Inflammatory macrophage (primary cell): ENCODE measurements at places on chromosomes 16 and 17.
A peak's percentile ranks its signal among the peaks of the same experiment; 100 is the strongest.

- DNase-seq, result no peak
Measured at GRCh38 chr17:37338847-37339246, 36.9 kb upstream of the C17orf78 start.

DNA sequence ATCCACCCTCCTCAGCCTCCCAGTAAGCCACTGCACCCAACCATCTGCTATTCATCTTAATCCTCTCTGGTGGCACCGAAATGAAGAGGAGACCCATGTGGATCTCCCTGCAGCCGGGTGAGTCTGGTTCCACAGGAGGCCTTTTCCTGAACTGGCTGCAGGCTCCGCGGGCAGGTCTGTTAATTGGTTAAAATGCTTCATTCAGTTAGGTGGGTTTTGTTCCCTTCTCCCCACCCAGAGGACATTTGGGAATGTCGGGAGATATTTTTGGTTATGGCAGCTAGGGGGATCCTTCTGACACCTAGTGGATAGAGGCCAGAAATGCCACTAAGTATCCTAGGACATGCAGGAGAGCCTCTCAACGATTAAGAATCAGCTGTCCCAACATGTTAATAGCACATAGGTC lies 16.7 kb downstream of the C16orf54 start:
- peak; percentile 48 for DNase-seq

- DNase-seq, result no peak
Measured at GRCh38 chr17:49944273-49944870, 24.6 kb upstream of the DLX4 start.

- DNase-seq, result no peak
Measured at GRCh38 chr17:65684631-65685030, 123.2 kb upstream of the AXIN2 start.

DNA sequence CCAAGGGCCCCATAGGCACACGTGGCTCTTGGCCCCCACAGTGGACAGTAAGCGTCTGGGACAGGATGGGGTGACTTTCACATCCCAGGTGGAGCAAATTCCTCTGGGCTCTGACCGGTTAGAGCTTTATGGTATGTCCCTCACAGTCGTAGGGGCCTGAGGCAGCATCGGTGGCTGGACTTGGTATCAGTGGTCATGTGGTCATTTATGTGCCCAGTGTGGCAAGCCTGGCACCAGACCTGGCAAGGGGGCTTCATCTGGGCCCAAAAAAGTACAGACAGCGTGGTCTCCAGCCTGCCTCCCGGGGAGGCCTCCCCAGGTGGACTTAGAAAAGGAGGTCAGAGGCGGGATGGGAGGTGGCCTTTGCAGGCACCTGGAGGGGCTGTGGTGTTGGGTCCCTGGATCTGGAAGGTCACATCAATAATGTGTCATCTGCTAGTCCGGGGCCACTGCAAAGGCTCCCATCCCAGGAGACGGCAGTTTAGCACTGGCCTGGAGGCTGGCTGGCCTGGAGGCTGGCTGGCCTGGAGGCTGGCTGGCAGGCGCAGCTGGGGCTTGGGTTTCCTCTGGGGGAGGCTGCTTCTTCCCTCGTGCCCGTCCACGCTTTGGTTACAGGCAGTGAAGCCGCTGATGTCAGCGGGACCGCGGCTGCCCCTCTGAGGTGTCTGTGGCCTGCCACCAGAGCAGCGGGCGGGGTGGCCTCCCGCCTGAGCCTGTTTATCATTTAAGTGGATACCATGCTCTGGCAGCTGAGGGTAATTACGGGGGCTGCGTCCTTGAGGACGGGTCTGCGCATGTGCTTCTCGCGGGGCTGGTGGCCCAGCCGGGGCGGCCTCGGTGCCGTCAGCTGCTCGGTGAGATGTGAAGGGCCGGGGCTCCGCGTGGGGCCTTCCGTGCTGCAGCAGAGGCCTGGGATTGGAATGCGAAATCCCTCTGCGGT lies 20.7 kb upstream of the CBX4 start:
- no peak for DNase-seq

DNA sequence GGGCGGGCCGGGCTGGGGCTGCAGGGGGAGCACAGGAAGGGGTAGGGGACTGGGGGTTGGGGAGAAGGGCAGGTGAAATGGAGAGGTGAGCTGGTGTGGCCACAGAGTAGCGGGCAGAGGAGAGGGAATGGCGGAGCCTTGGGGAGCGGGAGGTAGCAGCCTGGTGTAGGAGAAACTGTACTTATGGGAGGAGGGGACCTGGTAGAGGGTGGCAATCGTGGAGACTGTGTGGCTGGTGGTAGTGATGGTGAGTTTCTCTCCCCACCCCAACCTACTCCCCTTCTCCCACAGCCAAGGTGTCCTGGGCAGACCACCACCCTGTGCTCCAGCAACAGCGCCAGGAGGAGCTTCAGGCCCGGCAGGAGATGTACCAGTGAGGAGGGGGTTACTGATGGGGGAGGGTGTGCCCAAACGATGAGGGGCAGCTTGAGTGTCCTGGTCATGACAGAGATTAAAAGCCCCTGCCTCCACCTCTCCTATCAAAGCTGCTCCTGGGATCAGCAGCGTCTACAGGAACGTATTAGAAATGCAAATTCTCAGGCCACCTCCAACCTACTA lies 831 bp downstream of the ALOX15B start:
- DNase-seq, result no peak

DNA sequence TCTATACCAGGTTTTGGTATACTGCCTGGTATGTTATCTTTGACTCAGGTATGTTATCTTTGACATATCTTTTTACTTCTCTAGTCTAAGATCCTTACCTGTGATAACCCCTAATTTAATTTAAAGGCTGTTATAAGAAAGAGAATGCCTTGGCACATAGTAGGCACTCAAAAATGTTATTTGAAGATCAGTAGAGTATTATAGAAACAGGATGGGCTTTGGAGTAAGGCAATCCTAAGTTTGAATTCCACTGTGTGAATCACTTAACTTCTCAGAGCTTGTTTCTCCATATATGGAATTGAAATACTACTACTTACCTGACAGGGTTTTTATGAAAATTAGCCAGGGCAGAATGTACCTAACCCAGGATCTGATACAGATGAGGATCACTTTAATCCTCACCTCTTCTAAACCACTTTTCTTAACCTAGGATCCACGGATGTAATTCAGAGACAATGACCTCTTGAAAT lies 1.2 kb downstream of the BRIP1 start:
- no peak for DNase-seq

DNA sequence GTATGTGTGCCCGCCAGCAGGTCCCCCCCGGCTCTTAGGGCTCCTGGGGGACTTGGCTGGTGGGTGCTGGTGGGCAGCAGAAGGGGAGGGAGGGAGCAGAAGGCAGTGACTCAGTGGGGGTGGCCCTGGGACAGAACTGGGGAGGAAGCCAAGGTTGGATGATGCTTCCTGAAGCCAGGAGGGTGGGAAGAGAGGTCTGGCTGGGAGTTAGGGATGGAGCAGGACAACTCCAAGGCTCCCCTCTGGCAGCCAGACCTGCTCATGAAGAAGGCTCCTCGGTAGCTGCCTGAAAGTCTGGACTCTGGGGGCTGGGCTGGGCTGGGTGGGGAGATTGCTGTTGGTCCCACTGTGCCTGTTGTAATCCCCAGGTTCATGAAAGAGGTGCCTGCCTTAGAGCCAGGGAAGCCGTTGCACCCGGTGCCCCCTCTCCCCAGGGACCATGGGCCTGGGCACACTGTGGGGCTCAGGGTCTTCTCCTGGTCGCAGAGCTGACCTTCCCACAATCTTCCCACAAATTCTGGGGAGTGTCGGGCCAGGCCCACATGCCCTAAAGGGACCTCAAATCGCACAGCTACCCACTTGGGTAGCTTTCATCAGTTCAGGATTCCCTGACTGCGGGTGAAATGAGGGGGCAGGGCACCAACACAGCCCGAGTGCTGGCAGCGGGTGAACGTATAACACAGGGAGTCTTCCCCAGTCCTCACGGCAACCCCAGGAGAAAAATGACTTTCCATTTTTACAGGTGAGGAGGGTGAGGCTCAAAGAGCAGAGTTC lies 1.1 kb upstream of the PLEKHG4 start:
- no peak for DNase-seq

- peak; percentile 60 for DNase-seq
Measured at GRCh38 chr16:81204798-81205680, 33.5 kb upstream of the BCO1 start.

DNA sequence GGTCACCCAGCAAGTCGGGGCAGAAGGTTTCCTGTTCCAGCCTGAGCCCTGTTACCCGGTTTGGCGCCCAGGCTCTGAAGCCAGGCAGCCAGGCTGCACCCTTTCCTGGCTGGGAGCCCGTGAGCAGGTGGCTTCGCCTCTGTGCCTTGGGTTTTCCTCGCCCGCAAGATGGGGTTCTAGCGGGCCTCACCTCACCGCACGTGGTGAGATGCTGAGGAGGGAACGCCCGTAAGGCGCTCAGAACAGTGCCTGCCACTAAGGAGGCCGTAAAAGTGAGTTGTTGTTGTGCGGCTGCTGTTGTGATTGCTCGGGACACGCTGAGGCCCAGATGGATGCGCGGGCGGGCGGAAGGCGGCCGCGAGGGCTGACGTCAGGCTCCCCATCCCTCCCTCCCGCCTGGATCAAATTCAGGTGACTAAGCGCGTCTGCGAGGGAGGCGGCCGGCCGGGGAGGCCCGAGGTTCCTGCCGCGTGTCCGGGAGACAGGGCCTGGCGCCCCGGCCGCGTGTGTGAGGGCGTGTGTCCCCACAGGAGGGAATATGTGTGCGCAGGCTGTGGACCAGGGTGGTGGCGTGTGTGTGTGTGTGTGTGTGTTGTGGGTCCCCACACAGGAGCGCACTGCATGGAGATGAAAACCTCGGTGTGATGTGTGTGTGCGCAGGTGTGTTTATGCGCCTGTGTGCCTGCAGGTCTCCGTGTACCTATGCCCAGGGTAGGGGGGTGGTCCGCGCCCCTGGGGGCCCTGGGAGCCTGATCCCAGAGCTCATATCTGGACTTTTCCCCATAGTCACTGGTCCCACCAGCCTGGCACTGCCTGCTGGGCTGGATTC lies 4.3 kb downstream of the CAMKK1 start:
- peak; percentile 25 for DNase-seq

DNA sequence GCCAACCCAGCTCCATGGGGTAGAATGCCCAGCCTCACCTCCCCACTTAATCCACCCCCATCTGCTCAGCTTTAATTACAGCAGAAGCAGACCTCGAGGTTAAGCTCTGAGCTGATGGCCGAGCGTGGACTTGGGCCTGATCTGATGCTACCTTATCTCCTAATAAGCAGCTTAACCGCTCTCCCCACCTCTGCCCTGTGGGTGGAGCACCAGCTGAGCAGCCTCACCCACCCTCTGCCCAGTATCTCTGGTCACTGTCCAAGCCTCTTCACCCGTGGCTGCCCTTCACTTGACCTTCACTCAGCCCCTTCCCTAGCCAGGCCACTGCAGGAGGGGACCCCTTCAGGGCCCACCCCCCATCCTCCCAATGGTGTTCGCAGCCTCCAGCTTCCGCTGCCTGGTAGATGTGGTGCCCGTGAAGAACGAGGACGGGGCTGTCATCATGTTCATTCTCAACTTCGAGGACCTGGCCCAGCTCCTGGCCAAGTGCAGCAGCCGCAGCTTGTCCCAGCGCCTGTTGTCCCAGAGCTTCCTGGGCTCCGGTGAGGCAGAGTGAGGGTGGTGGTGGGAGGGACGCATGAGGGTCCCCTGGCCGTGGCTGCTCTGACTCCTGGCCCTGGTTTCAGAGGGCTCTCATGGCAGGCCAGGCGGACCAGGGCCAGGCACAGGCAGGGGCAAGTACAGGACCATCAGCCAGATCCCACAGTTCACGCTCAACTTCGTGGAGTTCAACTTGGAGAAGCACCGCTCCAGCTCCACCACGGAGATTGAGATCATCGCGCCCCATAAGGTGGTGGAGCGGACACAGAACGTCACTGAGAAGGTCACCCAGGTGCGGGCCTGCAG lies 6.8 kb downstream of the KCNH6 start:
- no peak for DNase-seq

- no peak for DNase-seq
Measured at GRCh38 chr17:20072692-20072992, 63.5 kb downstream of the SPECC1 start.

DNA sequence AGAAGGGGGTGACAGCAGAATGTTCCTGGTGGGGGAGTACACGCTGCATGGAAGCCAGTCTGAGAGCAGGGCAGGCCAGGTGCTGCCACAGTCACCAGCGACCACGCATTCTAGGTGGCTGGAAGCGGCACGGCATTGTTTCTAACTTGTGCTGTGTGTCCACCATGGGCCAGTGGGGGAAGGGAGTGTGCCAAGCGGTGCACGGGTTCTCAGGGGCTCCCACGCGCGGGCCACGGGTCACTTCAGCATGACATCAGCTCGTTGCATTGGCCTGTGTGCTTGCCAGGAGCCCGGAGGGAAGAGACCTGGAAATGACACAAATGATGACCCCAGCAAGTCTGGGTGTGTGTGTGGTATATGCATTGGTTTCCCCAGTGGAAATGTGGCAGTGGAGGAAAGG lies 164.9 kb upstream of the PLCG2 start:
- DNase-seq, result no peak

- DNase-seq, result peak; percentile 69
Measured at GRCh38 chr17:50931144-50931908, 65.2 kb upstream of the TOB1 start.

GRCh38 chr17:924711-925475 lies 54.7 kb downstream of the NXN start:
- DNase-seq, result no peak

- no peak for DNase-seq
Measured at GRCh38 chr16:70649300-70649699, 2.9 kb downstream of the IL34 start.

GRCh38 chr17:72829883-72830282 lies 262.6 kb downstream of the SLC39A11 start:
- DNase-seq, result no peak

DNA sequence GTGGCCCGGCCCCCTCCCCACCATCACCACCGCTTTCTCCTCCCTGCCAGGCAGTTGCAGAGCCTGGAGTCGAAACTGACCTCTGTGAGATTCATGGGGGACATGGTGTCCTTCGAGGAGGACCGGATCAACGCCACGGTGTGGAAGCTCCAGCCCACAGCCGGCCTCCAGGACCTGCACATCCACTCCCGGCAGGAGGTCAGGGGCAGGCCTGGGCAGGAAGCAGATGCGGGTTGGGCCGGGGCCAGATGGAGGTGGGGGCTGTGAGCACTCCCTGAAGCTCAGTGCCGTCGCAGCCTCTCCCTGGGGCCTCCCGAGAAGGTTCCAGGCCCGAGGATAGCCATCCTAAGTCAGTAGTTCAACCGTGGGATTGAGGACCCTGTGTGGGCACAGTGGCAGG lies 14.2 kb upstream of the ADGRG3 start:
- no peak for DNase-seq

DNA sequence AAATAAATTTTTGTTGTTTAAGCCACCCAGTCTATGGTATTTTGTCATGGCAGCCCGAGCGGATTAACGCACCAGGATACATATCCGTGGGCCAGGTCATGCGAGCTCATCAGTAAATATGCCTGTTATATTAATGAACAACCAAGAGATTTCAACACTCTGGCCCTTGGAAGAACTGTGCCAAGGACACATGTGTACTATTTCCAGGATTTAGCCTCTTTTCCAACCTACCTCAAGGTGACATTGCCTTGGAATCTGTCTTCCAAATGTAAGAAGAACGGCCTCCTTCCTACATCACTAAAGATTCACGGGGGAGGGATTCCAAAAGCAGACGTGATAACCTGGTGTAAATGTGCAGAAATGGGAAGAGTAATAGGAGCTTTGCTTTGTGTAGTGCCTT lies 72.8 kb upstream of the DYNLRB2 start:
- no peak for DNase-seq

GRCh38 chr17:32485261-32486110 lies 1.3 kb upstream of the CDK5R1 start:
- no peak for DNase-seq
